ENCODE measurements at places on chromosomes 11 and 22.

GRCh38 chr11:111370902-111371578, 8.0 kb downstream of the POU2AF1 start:
- DNase-seq, result no peak

DNA sequence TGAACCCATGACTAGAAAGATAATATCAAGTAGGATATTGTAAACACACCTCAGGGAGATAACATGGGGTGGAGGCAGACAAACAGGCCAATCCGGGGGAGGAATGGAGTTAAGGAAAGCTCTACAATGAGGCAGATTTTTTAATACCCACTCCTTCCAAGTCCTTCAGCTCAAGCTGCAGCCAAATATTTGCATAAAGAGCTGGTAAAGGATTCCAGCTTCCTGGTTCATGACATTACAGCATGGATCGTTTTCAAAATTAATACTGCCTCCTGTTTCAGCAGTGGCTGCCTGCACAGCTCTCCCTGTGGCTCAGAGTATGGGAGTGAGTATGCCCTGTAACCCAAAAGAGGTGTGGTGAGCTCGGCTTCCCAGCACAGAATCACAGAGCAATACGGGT, 5.1 kb downstream of the POU2AF3 start:
- DNase-seq, result no peak

DNA sequence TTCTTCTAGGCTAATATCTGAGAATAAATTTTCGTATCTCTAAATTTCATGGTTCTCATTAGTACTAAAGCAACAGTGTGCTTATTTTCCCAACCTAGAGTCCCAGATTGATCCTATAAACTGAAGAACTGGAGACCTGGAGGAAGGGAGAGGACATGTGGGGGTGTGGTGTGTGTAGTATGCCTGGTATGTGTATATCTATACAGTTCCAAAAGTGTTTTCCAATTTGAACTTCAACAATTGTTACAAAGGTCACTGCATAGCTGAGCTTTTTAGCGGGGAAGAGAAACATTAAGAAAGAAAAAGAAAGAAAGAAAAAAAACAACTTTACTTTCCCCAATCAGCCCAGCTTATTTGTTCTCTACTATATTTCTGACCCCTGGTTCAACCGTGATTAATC, 152.1 kb downstream of the SOX6 start:
- no peak for DNase-seq

- DNase-seq, result peak; percentile 42
Measured at GRCh38 chr22:25448435-25449051, 115.9 kb upstream of the GRK3 start.

DNA sequence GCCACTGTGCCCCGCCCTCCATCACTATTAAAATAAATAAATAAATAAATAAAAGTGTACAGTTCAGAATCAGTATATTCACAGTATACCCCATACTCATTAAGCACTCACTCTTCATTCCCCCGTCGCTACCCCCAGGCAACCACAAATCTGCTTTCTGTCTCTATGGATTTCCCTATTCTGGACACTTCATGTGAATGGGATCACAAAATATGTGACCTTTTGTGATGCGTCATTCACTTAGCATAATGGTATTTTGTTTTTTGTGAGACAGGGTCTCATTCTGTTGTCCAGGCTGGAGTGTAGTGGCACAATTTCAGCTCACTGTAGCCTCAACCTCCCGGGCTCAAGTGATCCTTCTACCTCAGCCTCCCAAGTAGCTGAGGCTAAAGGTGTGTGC, 52.8 kb downstream of the RBX1 start:
- no peak for DNase-seq

DNA sequence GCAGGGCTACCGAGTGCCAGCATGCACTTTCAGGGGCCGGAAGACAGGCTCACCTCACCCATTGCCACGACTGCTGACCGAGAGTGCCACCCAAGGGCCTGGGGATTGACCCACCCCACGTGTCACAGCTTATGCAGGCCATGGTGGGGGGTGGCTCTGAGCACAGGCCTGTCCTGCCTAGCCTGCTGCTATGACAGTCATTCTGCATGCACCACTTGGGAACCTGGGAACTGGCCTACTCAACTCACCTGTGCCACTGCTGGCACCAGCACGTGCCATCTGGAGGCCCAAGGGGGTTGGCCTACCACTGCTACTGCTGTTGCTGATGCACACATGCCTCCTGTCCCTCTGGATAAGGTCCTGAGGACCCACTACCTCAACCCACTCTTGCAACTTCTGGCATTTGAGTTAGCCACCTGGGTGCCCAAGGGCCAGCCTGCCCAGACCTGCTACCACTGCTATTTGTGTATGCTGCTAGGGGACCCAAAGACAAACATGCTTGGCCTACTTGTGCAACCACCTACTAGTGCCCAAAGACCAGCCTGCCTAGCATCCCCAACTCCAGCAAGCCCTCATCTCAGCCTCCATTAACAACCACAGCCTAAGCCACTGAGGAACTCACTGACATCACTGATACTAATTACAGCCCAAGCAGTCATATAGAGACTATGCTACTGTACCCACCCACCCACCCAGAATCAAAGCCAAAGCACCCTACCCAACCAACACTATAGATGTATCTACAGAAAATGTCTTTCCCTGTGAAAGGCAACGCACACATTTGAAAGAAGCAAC, 59.0 kb upstream of the NARS2 start:
- DNase-seq, result no peak

DNA sequence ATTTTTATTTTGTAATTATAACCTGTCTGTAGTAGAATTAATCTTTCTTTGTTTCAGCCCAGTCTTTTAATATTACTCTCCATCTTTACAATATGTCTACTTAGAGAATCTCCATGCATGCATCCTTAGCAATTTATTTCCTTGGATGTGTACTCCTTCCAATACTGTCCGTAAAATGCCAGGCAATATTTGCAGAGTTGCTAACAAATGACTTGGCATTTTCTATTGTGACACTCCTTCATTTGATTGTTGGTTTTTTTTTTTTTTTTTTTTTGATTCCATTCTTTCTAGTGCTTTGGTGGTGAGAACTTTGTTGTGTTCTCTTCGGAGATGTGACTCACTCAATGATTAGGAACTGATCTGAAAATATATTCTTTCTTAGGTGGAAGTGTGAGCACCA, 220.3 kb downstream of the CNTN5 start:
- DNase-seq, result no peak

- DNase-seq, result no peak
Measured at GRCh38 chr11:35787013-35787504, 124.5 kb downstream of the TRIM44 start.

DNA sequence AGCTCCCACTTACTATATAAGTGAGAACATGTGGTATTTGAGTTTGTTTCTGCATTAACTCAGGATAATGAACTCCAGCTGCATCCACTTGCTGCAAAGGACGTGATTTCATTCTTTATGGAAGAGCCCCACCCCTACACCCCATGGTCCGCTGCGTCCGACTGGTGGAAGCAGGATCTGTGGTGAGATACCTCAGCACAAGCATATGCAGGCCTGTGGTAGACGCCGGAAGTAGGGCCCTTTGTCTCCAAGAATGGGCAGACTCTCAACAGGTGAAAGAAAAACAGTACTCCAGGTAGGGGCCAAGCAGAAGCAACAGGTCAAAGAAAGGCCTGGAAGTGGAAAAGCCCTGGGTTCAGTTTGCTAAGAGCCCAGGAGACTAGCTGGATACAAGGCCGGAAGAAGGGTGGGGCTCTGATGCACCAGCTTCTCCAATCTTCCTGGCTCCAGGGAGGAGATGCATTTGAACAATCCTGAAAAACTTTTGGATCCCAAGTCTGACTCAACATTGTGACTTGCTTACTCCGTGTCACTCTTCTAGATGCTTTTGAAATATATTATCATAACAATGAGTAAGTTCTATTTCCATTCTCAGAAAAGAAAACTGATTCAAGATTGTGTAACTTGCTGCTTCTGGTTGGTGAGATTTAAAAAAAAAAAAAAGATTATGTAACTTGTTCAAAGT, 30.4 kb downstream of the NEAT1 start:
- DNase-seq, result peak; percentile 96

- no peak for DNase-seq
Measured at GRCh38 chr22:37427135-37427710, at the start of gene ELFN2. TSS of gene ELFN2 (minus strand) at chr22:37427479. CDS start at chr22:37375534, 51,945 bp downstream.

DNA sequence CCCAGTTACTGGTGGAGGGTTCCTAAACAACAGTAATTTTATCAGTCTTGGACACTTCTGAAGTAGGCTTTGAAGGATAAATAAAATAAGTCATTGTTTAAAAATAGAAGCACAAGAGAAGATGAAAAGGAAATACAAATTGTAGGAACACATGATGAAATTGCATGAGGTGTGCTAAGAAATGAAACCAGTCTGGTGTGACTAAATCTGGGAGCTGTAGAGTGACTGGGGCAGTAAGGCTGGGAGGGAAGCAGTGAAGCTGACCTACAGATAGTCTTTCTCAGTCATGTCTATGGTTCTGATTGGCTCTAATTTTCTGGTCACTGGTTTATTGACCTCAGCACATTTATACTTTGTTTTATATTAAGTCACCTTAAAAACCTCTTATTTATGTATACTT, 139.1 kb downstream of the SLC17A6 start:
- no peak for DNase-seq

DNA sequence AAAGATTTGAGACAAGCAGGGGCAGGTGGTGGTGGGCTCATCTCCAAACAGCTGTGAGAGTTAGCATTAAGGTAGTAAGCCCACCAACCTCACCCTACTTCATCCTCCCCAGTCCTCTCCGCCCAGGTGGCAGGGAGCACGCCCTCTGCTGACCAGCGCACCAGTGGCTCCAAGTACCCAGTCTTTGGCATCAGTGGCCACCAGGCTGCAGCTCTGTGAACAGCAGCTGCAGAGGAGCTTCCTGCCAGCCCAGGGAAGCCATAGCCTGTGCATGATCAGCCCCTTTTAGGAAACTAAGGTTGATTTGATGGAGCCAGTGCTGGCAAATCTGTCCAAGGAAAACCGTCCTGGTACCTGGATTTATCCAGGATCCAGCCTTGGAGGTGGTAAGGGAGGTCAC, 21.7 kb downstream of the CAVIN3 start:
- DNase-seq, result peak; percentile 34

- DNase-seq, result no peak
Measured at GRCh38 chr11:3121416-3121815, 43.7 kb downstream of the OSBPL5 start.

DNA sequence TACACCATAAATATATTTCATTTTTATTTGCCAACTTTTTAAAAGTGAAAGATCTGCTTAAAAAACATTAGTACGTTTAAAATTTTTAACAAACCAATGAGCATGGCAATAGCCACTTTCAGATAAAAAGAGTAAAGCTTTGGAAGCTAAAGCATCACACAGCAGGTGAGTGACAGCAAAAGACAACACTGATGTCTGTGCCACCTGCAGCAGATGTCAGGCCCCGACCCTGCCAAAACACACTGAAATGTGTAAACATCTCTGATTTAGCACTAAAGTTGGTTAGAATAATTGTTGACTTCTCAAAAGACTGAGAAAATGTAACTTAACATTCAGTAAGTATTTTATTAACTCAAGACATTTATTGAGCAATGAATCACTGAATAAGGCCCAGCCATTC, 232.9 kb downstream of the DLG2 start:
- no peak for DNase-seq

GRCh38 chr11:120068114-120068573, 69.8 kb downstream of the TRIM29 start:
- DNase-seq, result peak; percentile 32

GRCh38 chr11:117295438-117296137, 4.4 kb downstream of the BACE1-AS start:
- no peak for DNase-seq
